Naive B cell (primary cell): ENCODE measurements at places on chromosomes 12 and 14.

GRCh38 chr14:100325958-100326357 is 2.8 kb downstream of the SLC25A47 start:
- no peak overlapping the region for H3K27ac ChIP-seq
- H3K4me3 ChIP-seq, result no peak overlapping the region
- no peak for DNase-seq
- H3K36me3 ChIP-seq, result no peaks in the 10 kb centered on the region

DNA sequence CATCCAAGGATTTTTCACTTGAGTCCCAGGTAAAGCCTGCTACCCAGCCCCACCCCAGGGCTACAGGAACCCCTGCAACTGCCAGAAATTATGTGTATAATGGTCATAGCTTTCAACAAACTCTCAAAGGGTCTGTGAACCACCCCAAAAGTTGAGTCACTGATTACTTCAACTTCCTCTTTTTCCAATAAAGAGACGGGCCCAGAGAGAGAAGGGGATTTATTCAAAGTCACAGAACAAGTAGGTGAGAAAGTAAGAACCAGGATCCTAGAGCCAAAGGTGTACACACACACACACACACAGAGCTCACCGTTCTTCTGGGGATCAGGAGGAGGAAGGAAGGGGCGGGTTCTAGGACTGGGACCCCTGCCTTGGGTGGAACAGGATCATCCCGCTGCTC is 4.8 kb upstream of the ITPK1 start:
- peaks cover 5% of the 10 kb centered on the region for H3K27me3 ChIP-seq
- H3K36me3 ChIP-seq, result no peaks in the 10 kb centered on the region
- H3K4me3 ChIP-seq, result no peak overlapping the region

DNA sequence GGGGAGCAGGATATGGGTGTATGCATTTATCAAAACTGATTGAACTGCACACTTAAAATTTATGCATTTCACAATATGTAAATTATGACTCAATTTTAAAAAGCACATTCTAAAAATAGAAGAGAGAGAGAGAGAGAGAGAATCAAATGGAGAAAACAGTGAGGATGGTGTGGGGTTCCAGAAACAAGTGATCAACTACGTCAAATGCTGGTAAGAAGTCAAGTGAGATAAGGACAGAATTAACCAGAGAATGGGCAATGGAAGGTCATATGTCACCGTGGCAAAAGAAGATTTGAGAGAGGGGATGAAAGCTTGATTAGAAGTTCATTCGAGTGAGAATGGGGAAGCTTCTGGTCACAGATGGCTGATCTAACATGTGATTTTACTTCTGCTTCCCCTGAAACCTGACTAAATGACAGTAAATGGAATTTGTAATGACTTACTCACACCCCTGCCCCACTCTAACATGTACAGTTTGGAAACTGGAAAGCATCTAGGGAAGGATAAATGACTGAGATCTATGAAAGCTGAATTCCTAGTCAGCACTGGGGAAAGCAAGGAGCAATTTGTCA is 276.5 kb upstream of the AMIGO2 start:
- H3K4me3 ChIP-seq, result peak overlapping the region; percentile 70
- H3K27ac ChIP-seq, result peak overlapping the region; percentile 98
- H3K4me1 ChIP-seq, result peaks cover 60% of the 10 kb centered on the region

DNA sequence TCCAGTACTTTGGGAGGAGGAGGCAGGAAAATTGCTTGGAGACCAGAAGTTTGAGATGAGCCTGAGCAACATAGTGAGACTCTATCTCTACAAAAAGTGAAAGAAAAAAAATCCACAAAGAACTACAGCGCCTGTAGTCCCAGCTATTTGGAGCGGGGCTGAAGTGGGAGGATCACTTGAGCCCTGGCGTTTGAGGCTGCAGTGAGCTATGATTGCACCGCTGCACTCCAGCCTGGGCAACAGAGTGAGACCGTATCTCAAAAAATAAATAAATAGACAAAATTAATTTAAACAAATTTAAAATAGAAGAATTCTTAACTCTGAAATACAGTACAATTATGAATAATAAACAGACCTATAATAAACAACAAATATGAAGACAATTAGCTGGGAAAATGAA is 40.9 kb downstream of the ATL1 start:
- no peaks in the 10 kb centered on the region for H3K27me3 ChIP-seq
- H3K4me3 ChIP-seq, result no peak overlapping the region
- H3K4me1 ChIP-seq, result no peaks in the 10 kb centered on the region
- no peaks in the 10 kb centered on the region for H3K36me3 ChIP-seq
- H3K27ac ChIP-seq, result no peak overlapping the region

- no peaks in the 10 kb centered on the region for H3K27me3 ChIP-seq
- no peak overlapping the region for H3K4me3 ChIP-seq
- no peak for DNase-seq
- H3K36me3 ChIP-seq, result peaks cover 1% of the 10 kb centered on the region
- peak overlapping the region; percentile 66 for H3K27ac ChIP-seq
- H3K4me1 ChIP-seq, result peaks cover 3% of the 10 kb centered on the region
These were observed 40.0 kb downstream of the FBRSL1 start for GRCh38 chr12:132529906-132530305.

DNA sequence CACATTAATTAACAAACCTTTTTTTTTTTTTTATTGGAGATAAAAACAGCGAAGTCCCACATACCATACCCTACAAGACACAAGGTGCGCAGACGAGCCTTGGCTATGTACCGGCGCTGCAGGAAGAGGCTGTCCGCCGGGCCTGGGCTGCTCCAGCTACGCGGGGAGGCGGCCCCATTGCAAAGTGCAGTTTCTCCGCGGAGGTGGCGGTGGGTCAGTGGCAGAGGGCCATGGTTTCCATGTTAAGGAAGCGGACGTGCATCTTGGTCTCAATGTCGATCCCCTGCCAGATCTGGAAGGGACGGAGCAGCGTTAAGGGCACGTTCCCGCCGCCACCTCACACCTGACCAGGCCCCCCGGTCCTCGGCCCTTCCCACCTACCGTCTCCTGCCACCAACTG is 60.3 kb downstream of the TESC start:
- H3K36me3 ChIP-seq, result no peaks in the 10 kb centered on the region
- DNase-seq, result no peak
- peaks cover 15% of the 10 kb centered on the region for H3K27me3 ChIP-seq
- no peak overlapping the region for H3K27ac ChIP-seq
- H3K4me3 ChIP-seq, result no peak overlapping the region
- no peaks in the 10 kb centered on the region for H3K4me1 ChIP-seq

DNA sequence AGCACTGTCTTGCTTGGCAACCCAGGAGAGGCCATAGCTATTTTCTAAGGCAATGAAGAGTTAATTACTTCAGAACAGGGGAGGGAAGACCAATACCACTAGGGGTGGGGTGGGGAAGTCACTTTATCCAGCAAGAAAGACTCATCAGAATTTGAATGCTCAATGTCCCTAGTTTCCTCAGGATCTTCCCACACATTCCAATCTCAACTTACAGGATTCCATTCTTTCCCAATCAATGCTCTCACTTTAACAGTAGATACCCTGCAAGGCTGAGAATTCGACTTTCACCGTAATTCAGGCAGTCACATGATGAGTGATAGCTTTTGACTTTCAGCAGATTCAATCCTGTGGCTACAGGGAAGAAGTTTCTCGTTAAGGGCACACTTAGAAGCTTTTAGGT is 526.6 kb upstream of the SEL1L start:
- peaks cover 6% of the 10 kb centered on the region for H3K36me3 ChIP-seq
- H3K27me3 ChIP-seq, result no peaks in the 10 kb centered on the region
- H3K4me3 ChIP-seq, result no peak overlapping the region
- no peak for DNase-seq
